ENCODE measurements at places on chromosomes 1 and 21. TPM values are rescaled to one million over a fixed set of nuclear protein-coding genes. Genes with fewer than 3 reads are reported as not detected.

DNA sequence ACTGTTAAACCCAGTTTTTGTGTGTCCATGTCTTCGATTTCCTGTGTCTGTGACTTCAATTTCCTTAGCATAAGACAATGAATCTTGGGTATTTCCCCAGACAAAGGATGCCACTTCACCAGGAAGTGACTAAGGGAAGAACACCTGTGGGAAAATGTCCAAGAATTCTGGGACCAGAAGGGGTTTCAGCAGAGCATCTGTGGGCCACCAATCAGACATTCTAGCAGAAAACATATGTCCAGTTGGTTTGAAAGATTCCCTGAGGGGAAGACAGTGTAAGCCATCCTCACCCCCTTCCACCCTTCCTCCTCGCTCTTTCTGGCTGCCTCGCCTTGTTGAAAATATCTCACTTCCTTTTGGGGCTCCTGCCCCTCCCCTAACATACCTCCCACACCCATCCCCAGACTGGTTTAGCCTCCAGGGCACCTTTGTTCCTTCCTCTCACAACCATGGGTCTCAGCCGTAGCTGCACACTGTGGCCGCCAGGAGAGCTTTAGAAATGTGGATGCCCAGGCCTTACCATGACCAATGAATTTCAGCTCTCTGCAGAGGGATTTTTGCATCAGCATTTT is 25.5 kb upstream of the IFNAR1 start:
- no peaks in the 10 kb centered on the region for H3K4me1 ChIP-seq
- H3K4me3 ChIP-seq, result no peak overlapping the region
- H3K27me3 ChIP-seq, result no peaks in the 10 kb centered on the region
- no peak overlapping the region for H3K27ac ChIP-seq
- H3K36me3 ChIP-seq, result peaks cover 3% of the 10 kb centered on the region

- no peaks in the 10 kb centered on the region for H3K27me3 ChIP-seq
- no peaks in the 10 kb centered on the region for H3K36me3 ChIP-seq
- no peak overlapping the region for H3K4me3 ChIP-seq
- no peak for DNase-seq
Observed at GRCh38 chr21:46173573-46173972, 10.7 kb downstream of the SPATC1L start.

DNA sequence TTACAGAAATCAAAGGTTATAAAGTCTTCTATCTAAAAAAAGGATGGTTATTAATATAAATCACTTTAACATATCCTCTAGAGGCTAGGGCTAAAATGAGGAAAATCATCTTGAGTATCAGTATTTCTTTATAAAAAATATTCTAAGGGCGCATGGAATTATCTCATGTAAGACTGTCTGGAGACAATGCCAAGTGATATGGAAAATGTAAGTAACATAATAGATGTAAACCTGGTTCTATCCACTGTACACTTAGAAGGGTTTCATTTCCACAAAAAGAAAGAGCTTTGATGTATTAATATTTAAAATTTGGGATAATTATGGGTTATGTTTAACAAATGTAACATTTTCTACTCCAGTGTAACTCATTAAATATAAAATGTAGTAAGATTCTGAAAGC is 95.9 kb upstream of the DPH5 start:
- DNase-seq, result no peak
- no peaks in the 10 kb centered on the region for H3K4me1 ChIP-seq
- H3K27me3 ChIP-seq, result no peaks in the 10 kb centered on the region

DNA sequence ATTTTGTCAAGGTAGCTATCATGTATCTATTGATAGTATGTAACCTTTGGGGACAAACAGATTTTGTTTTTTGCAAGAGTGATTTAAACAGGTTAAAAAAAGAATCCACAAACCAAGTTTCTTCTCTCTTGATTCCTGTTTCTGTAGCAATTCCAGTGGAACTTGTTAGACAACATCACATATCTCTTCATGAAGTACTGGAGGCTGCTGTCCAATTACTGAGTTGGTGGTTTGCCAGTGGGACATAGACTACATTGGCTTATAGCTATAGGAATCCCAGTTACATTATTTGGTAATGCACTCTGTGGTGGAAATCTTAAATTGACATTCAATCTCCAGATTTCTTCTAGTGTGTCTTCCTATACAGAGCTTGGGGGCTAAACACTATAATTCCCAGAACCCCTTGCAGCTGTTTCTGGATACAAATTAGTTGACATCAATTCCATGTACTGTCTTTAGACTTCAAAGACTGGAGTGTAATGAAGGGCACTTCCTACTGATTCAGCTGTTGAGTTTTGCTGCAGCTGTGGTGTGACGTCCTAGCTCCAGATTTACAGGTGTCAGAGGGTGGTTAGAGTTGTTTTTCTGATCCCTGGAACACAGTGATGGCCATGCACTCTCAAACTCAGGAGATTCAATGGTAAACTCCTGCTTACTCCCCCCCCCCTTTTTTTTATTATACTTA is 29.4 kb upstream of the GCLM start:
- H3K36me3 ChIP-seq, result no peaks in the 10 kb centered on the region
- H3K4me1 ChIP-seq, result no peaks in the 10 kb centered on the region
- no peaks in the 10 kb centered on the region for H3K27me3 ChIP-seq
- no peak overlapping the region for H3K4me3 ChIP-seq
- no peak for DNase-seq

DNA sequence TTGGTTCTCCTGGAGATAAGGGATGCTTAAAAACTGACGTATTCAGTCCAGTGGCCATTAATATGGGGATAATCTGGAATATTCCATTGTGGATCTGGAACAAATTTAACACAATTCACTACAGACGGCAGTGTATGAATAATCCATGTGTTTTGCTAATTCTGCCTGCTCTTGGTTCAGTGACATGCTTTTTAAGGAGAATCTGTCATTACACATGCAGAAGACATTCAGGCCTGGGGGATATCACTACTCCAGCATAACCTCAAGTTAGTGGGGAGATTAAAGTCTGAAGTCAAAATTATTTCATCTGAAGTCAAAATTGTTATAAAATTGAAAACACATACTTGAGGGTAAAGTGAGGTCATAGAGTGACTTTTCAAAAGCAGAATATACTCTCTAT is 789.3 kb downstream of the USP25 start:
- no peak overlapping the region for H3K4me3 ChIP-seq
- no peak overlapping the region for H3K27ac ChIP-seq

GRCh38 chr1:228147768-228148167 is 2.0 kb upstream of the GJC2 start:
- H3K27ac ChIP-seq, result no peak overlapping the region
- H3K36me3 ChIP-seq, result peaks cover 36% of the 10 kb centered on the region
- DNase-seq, result peak; percentile 8
- peaks cover 16% of the 10 kb centered on the region for H3K4me1 ChIP-seq

- no peak overlapping the region for H3K27ac ChIP-seq
- H3K27me3 ChIP-seq, result no peaks in the 10 kb centered on the region
- H3K4me3 ChIP-seq, result no peak overlapping the region
- no peak for DNase-seq
- no peaks in the 10 kb centered on the region for H3K4me1 ChIP-seq
Observed at GRCh38 chr1:155706139-155706538, 17.2 kb downstream of the DAP3 start.

DNA sequence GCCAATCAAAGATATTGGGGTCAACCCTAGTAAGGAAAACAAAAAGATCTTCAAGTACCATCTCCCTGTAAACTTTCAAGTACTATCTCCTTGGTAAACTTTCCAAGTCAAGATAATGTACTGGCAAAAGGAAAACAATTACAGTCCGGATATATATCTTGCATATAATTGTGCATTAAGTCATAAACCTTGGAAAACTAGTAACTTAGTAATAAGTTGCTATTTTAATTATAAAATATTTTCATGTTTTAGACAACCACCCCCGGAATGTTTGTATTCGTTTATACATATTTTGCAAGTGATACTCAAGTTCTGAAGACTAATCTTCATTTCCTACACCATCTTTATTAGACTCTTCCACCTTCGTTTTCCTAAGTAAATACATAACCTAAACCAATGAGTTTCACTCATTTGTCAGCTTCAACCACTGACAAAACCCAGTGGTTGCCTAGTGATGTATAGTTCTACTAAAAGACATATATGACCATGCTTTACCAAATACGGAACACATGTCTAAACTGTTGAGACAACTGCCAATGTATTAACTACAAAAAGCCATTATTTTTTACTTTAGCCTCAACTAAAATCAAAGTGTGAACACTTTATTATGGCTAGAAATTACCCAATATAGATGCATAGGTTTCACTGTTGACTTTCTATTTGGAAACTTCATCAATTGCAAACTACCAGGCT is 1.7 kb downstream of the AKT3 start:
- no peak for DNase-seq
- H3K4me3 ChIP-seq, result peak overlapping the region; percentile 67
- H3K36me3 ChIP-seq, result peaks cover 7% of the 10 kb centered on the region
- H3K27ac ChIP-seq, result peak overlapping the region; percentile 95
- H3K4me1 ChIP-seq, result no peaks in the 10 kb centered on the region

DNA sequence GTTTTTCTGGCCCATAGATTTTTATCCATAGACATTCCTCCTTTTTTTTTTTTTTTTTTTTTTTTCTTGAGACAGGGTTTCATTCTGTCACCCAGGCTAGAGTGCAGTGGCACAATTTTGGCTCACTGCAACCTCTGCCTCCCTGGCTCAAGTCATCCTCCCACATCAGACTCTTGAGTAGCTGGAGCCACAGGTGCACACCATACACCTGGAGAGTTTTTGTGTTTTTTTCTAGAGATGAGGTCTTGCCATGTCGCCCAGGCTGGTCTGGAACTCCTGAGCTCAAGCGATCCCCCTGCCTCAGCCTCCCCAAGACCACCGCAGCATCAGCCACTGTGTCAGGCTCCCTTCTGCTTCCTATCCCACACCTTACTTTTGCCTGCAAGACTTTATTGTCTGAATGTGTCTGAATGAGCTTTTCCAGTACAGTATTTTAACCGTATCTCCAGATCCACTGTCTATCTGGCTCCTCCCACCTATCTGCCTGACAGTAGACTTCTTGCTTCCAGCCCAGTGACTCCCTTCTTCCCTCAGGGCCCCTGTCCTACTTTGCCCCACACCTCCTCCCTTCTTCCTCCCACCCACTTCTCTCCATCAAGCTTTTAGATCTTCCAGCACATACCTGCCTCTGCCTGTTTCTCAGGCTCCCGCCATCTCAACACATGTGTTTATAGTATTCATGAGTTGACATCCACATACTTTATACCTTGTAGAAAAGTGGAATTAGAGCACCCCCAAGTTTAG is 6.1 kb downstream of the C1orf21 start:
- H3K27ac ChIP-seq, result no peak overlapping the region
- peaks cover 12% of the 10 kb centered on the region for H3K4me1 ChIP-seq
- H3K27me3 ChIP-seq, result no peaks in the 10 kb centered on the region
- no peaks in the 10 kb centered on the region for H3K36me3 ChIP-seq

- DNase-seq, result peak; percentile 7
- peaks cover 11% of the 10 kb centered on the region for H3K4me1 ChIP-seq
- peaks cover 7% of the 10 kb centered on the region for H3K27me3 ChIP-seq
- H3K27ac ChIP-seq, result no peak overlapping the region
Observed at GRCh38 chr1:32903991-32904785, 3.0 kb upstream of the TMEM54 start.

GRCh38 chr1:35857830-35858229 is 25.2 kb upstream of the AGO1 start:
- no peak for DNase-seq
- no peak overlapping the region for H3K4me3 ChIP-seq
- no peak overlapping the region for H3K27ac ChIP-seq
- peaks cover 11% of the 10 kb centered on the region for H3K4me1 ChIP-seq
- peaks cover 29% of the 10 kb centered on the region for H3K36me3 ChIP-seq

- H3K27me3 ChIP-seq, result no peaks in the 10 kb centered on the region
- H3K4me1 ChIP-seq, result peaks cover 44% of the 10 kb centered on the region
- peak overlapping the region; percentile 83 for H3K27ac ChIP-seq
- H3K36me3 ChIP-seq, result peaks cover 8% of the 10 kb centered on the region
- no peak for DNase-seq
Observed at GRCh38 chr1:36161641-36162531, 5.9 kb downstream of the MAP7D1 start.

DNA sequence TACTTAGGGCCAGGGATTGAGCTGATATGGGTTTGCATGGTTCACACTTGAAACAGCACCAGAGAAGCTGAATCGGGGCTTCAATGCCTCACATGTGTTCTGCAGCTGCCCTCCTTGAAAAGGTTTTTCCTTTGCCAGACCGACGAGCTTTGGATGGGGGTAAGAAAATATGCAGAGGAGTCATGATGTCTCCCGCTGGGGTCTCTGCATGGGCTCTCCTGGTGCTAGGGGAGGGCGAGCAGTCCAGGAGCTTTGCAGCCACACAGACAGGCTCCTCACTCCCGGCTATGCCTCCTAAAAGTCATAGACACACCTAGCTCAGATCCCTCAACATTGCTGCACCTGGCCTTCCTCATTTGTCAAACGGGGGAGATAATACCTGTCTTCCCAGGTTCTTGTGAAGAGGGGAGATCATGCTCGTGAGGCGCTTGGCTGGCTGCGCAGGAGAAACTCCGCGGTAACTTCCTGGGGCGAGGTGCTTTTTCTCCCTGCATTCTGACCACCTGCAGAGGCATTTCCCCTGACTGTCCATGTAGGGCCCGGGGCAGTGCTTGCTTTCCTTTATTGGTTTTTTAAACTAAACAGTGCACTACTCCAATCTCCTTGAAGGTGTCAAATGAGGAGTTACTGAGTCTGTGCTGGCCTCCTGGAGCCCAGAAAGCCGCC is 112.4 kb downstream of the PLXNA2 start:
- no peak overlapping the region for H3K27ac ChIP-seq
- peaks cover 40% of the 10 kb centered on the region for H3K4me1 ChIP-seq
- no peak for DNase-seq
- H3K4me3 ChIP-seq, result no peak overlapping the region
- H3K36me3 ChIP-seq, result peaks cover 11% of the 10 kb centered on the region
- no peaks in the 10 kb centered on the region for H3K27me3 ChIP-seq

DNA sequence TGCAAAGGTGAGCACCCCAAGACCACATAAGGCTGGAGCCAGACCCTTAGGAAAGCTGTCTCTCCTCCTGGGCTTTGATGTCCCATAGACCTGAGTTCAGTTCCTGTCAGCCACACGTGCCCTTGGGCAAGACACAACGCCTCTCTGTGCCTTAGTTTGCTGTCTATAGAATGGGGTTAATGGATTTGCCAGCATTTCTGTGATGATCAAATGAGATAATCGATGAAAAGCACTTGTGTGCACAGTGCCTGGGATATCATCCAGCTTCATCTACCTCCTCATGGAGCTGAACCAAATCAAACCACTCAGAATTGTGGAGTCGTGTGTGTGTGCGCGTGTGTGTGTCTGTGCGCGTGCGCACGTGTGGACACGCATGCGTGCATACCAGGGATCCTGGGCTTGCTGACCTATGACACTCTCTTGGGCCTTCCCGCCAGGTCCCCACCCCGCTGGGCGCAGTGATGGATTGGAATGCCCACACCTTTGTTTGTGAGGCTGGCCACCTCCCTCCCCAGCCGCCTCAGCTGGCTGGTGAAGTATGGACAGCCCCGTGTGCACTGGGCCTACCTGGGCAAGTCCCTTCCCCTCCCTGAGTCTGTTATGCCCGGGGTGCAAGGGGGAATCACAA is 5.2 kb downstream of the TTC22 start:
- H3K4me3 ChIP-seq, result no peak overlapping the region
- no peak overlapping the region for H3K27ac ChIP-seq
- no peak for DNase-seq

GRCh38 chr1:246037832-246038231 is 469.2 kb downstream of the SMYD3 start:
- H3K27ac ChIP-seq, result no peak overlapping the region
- no peak overlapping the region for H3K4me3 ChIP-seq
- no peaks in the 10 kb centered on the region for H3K27me3 ChIP-seq
- no peak for DNase-seq
- H3K4me1 ChIP-seq, result peaks cover 14% of the 10 kb centered on the region

The ENAH gene
- polyA plus RNA-seq, result 72.0 TPM

The AADACL4 gene
- 0.32 TPM for polyA plus RNA-seq

The FAM177B gene
- polyA plus RNA-seq, result not detected

The BEST4 gene
- 0.12 TPM for polyA plus RNA-seq

The CD58 gene
- 18.1 TPM for polyA plus RNA-seq
